CD14-positive monocyte (primary cell): ENCODE measurements at places on chromosomes 4 and X.

DNA sequence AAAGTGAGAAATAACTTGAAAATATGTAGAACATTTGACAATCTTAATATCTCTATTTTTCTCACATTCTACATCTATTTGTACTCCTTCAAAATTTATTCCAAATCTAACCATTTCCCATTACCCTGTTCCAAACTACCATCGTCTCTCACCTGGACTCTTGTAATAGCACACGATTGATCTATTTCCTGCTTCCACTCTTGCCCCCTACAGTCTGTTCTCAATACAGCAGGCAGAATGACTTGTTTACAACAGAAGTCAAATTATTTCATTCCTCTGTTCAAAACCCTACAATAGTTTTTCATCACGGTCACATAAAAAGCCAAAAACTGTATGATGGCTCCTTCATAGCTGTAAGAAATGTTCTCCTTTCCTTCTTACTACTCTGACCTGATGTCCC lies 21.1 kb upstream of the LUZP4 start:
- DNase-seq, result no peak

GRCh38 chr4:82780752-82781231 lies 17.8 kb downstream of the SCD5 start:
- DNase-seq, result no peak

GRCh38 chrX:72270316-72270866 lies 6.7 kb downstream of the RPS4X start:
- no peak for DNase-seq

GRCh38 chr4:78545275-78546246 lies 6.0 kb upstream of the ANXA3 start:
- DNase-seq, result no peak

DNA sequence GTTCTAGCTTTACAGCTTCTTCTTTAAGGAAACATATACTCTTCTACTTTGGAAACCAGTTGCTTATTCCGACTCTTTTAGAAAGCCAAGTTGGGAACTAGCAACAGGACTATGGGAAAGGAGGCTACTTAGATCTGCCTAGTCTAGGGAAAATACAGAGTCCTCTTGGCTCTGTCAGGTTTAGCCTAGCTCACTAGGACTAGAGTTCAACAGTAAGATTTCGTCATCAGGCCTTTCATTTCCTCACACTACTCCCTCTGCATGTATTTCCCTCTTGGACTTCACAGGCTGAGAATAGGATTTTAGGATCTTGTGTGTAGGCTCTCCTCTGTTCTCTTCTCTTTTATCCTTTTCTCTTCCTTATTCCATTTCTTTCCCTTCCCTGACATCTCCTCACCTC lies 409.8 kb downstream of the AR start:
- no peak for DNase-seq

GRCh38 chr4:107801766-107802211 lies 22.9 kb upstream of the SGMS2 start:
- no peak for DNase-seq
